T-helper 1 cell treated with Interleukin-12 subunit alpha and Interleukin-12 subunit beta and Interleukin-4 antibody, amounts not matched to agents 30 ng/mL and 1 ng/mL, for 36 hours (primary cell): ENCODE measurements at places on chromosomes 13 and 19. TPM values are rescaled to one million over a fixed set of nuclear protein-coding genes. Genes with fewer than 3 reads are reported as not detected.

Gene IGFLR1
- 88.5 and 88.8 TPM in 2 replicates for total RNA-seq

Gene ZNF780B
- total RNA-seq, result 36.2 and 45.9 TPM in 2 replicates

Gene TSSK6
- total RNA-seq, result 3.1 and 3.6 TPM in 2 replicates

Gene TMPRSS9
- total RNA-seq, result not detected in 2 replicates

Gene YJEFN3
- 11.7 and 11.8 TPM in 2 replicates for total RNA-seq

Gene MIA
- total RNA-seq, result not detected in 2 replicates

Gene SEMA6B
- total RNA-seq, result not detected in 2 replicates

Gene STARD13
- 1.8 and 2.2 TPM in 2 replicates for total RNA-seq
